AG20443 (cell line): ENCODE measurements at places on chromosomes 7 and 10.

GRCh38 chr7:81993186-81993585 lies 223.3 kb upstream of the HGF start:
- no peak for DNase-seq

DNA sequence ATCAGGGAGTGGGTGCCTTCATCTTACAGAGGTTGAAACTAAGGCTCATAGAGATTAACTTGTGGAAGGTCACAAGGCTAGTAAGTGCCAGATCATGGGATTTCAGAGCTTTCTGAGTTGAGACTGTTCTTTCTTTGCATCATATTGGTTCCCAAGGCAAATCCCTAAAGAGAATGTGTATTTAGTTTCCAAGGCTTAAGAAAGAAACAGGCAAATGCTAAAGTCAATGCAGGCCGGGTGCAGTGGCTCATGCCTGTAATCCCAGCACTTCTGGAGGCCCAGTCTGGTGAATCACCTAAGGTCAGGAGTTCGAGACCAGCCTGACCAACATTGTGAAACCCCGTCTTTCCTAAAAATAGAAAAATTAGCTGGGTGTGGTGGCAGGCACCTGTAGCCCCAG lies 19.8 kb downstream of the CDK1 start:
- DNase-seq, result no peak

- DNase-seq, result no peak
Observed at GRCh38 chr10:22623633-22624253, 90.6 kb downstream of the PIP4K2A start.

DNA sequence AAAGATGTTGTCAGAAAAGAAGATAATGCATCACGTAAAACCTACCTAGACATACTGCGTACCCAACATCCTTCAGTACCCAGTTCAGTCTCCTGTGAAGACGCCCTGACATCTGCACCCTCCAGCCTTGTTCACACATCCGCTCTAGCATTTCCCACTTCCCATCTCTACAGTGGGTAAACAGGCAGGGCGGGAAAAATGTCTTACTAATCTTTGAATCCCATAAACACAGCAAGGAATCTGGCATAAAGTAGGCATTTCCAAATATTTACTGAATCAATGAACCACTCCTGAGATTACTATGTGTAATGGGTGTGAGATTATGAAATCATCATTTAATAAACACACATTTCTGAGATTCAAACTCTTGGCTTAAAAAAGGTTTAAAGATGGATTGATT lies 132.8 kb downstream of the GLI3 start:
- no peak for DNase-seq

- DNase-seq, result no peak
Observed at GRCh38 chr10:21174715-21175495, 277.8 kb upstream of the NEBL start.

GRCh38 chr10:17201794-17202116 lies 283 bp upstream of the TRDMT1 start:
- no peak for DNase-seq

DNA sequence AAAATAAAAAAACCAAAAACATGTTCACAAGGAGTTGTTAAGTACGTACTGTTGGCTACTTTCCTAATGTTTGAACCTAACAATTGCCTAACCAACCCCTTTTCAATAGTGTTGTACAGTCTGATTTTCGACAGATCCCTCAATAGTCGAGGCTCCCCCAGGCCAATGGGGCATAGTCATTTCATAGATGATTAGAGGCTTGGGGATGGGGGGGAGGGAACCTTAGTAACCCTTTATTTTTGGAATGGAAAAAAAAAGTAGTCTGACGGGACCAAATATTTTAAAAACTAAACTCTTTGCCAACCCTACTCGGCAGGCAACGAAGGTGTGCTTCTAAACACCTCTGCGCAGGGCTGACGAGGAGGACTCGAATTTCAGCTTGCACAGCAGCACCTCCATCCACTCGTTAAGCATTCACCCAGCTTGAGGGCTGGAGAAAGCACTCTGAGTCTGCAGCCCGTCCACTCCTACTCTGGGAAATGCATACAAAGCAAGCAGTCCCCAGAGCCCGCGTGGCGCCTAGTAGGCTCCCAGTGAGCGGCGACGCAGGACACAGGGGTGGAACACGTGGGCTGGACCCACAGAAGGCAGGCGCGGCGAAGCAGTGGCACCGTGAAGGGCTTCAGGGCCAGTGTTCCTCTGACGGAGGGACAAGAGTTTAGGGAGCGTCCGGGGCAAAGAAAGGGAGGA lies 899 bp downstream of the PUS7 start:
- DNase-seq, result peak; percentile 56
